Stimulated activated CD8-positive, alpha-beta memory T cell treated with anti-CD3 and anti-CD28 coated beads, Interleukin-2, amount 100 ng/mL, for 1 hour (primary cell): ENCODE measurements at places on chromosomes 5 and 9.

DNA sequence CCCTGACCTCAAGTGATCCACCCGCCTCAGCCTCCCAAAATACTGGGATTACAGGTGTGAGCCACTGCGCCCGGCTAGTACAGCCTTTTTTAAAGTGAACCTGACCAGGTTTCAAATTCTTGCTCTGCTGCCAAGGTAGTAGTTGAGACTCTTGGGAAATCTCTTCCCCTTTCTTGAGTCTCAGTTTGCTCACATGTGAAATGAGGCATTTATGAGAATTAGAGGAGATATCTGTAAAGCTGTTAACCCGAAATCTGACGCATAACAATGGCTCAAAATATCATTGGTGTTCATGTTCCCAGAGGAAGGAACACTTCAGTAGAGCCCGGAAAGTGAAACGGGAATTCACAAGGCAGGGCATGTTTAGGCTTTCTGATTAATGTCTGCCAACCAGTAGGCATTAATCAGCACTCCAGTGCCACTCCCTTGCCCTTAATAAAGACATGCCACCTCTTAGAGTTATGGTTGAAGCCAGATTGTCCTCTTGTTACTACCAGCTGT is 1.5 kb downstream of the ARPC5L start:
- DNase-seq, result no peak

- no peak for DNase-seq
These were observed 635.7 kb downstream of the RAB3C start for GRCh38 chr5:59218424-59219045.

DNA sequence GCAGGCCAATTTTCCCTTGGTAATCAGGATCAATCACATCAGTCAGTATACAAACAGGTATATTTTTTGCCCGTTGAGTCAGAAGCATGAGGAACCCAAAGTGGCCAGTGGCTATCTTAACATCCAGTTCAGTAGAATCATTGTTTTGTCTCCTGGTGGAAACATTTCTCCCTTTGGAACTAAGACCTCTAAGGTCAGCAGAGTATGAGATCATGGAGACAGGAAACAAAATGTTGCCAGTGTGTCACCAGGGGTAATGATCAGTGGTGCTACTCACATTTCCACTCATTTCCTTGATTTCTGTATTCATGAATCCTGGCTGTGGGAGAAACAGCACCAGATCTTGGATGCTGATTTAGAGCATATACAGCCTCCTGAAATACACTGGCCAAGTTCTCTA is 553.0 kb downstream of the CSNK1G3 start:
- DNase-seq, result no peak

GRCh38 chr9:114968671-114969070 is 38.3 kb upstream of the TNFSF8 start:
- DNase-seq, result no peak

DNA sequence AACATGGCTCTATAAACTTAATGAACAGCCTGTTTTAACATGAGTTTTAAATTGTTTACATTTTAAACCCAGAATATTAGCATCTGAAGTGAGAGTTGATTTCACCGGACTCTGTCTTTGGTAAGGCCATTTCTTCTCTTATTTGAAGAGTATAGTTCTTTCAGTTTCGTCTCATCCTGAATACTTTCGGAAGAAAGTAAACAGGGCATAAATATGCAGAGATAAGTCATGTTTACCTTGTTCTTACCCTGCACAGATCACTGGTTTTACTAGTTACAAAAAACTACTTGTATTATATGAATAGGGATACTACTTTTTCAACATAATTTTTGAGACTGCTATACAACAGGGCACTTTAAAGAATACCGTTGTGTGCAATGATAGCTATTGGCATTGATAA is 656.3 kb upstream of the ZNF608 start:
- DNase-seq, result no peak

DNA sequence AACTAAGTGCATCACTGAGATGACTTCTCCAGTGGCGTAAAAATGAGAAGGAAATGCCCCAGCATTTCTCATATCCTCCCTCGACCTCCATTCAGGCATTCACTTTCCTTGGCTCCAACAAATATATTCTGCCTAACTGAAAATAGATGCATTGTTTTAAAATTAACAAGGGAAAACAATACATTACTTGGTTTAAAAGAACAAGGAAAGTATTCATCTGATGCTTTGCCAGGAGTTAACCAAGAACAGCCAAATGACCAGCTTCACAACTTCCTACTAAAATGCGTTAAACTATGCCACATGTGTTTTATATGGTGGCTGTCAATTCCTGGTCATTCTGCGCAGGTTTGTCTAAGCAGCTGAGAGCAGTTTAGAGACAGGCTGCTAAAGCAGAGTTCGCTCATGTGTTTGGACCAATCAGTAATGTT is 121.4 kb downstream of the GNAQ start:
- no peak for DNase-seq

GRCh38 chr5:73327908-73328455 is 120.6 kb downstream of the FOXD1 start:
- DNase-seq, result no peak

GRCh38 chr9:97848480-97849237 is 4.4 kb upstream of the FOXE1 start:
- no peak for DNase-seq
